ENCODE measurements at places on chromosomes 5 and 9.

- DNase-seq: peak; percentile 12
Observed at GRCh38 chr5:79878721-79879336, 112.2 kb downstream of the MTX3 start.

DNA sequence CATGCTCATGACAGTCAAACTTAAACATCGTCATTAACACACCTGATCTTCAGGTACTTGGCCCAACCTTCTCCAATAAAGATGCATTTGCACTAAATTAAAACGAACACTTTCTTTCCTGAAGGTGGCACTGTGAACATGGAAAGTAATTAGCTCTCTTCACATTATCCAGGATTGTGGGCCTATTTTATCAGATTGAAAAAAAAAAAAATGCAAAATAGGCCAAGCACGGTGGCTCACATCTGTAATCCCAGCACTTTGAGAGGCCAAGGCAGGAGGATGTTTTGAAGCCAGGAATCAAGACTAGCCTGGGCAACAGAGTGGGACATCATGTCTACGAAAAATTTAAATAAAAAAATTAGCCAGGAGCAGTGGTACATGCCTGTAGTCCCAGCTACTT, 14.4 kb upstream of the CDC20B start:
- DNase-seq: no peak

DNA sequence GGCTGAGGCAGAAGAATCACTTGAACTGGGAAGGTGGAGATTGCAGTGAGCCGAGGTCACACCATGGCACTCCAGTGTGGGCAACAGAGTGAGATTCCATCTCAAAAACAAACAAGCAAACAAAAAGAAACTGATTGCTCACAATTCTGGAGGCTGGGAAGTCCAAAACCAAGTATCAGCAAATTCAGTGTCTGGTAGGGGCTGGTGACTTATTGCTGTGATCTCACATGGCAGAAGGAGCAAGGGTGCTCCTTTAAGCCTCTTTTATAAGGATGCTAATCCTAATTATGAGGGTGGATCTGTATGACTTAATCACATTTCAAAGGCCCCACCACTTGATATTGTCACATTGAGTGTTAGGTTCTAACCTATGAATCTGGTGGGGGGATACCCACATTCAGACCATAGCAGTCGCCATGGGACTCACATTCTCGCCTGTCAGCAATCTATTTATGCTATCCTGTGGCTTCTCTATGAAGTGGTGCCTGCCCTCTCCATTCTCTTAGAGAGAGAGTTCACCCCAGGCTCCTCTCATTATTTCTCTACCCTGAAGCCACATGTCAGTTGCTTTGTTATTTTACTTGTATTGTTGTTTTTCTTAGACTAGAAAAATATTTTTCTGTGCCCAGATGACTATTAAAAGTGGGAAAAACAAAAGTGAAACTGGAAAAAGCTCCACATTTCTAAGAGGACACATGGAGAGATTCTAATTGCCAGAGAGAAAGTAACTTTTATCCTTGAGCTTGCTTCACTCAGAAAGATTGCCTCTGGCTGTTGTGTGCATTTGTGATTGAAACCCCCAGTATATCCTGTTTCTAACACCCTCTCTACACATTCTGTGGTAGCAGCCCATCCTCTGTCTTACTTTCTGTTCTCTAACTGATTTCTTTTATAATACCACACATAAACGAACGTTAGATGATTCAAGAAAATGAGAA, 18.8 kb upstream of the PRLR start:
- DNase-seq: no peak

GRCh38 chr9:8114826-8115225, 315.2 kb upstream of the DMAC1 start:
- no peak for DNase-seq

DNA sequence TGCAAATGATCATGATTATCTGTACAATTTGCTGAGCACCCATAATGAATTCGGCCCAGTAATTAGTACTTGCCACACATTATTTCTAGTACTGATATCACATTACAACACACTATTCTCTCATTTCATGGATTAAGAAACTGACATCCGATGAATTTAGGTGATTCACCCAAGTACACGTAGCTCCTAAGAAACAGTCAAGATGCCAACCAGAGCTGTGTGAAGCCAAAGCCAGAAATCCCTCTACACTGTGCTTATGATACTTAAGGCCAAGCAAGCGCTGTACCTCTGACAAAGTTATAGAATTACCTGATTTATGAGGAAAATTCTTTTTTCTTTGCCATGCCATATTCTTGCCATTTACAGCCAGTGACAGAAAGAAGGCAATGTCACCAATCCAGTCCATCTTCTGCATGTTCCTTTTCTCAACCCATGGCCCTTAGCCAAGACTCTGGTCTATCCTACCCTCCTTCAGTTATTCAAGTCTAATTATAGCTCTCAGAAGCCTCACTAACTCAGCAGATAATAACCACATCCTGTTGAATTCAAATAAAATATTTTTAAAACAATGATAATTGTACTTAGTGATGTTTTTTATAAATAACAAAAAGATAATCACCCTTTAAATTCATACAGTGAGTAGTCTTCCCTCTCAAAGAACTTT, 74.3 kb upstream of the PTGER4 start:
- DNase-seq: peak; percentile 28

- no peak for DNase-seq
Observed at GRCh38 chr9:101468116-101468515, 32.5 kb upstream of the ALDOB start.

DNA sequence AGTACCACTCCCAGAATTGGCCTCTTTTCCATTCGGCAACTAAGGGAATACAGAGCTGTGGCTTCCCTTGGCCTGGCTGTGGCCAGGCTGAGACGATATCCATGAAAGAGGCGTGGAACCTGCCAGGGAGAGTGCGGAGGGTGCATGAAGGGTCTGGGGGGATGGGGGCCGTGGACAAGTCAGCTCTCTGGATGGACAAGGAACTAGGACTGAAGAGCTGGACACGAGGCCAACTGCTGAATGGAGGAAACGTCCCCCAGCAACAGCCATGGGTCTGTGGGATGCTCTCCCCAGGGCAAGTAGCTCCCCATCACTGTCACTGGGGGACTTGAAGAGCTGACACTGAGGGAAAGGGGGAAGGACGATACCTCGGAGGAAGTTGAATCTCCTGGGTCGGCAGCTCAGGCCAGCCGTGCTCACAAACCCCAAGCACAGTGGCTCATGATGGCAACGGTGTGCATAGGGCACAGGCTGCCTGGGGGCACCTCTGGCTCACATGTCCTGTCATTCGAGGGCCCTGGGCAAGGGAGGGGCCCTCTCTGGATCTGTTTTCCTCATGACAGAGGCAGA, 4.1 kb upstream of the OLFM1 start:
- DNase-seq: no peak

DNA sequence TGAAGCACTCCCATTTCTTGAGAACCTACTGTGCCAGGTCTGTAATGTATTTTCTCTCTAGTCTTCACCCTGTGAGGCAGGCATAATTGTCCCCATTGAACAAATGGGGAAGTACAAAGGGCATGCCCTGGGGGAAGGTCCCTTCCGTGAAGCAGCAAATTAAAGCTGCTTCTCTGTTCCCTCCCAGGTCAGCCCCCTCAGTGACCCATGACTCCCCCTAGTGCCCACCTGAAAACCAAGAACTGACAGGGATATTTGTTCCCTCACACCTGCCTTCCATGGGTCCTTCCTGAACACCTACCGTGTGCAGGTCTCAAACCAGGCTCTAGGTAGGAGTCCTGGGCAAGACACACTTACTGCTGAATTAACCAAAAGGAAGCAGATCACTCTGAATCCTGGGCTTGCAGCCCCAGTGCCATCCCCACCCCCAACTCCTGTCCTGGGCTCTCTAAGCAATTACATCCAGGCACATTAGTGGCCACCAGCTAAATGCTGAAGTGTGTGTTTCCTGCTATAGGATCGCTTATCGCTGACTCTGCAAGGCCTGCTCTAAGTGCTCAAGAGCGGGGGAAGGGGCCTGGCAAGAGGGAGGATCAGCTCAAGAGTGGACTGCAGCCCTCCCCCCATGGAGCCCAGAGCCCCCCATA, 254.8 kb downstream of the CDK5RAP2 start:
- DNase-seq: no peak

GRCh38 chr5:127959152-127959764, 124.3 kb upstream of the SLC12A2 start:
- DNase-seq: peak; percentile 86

DNA sequence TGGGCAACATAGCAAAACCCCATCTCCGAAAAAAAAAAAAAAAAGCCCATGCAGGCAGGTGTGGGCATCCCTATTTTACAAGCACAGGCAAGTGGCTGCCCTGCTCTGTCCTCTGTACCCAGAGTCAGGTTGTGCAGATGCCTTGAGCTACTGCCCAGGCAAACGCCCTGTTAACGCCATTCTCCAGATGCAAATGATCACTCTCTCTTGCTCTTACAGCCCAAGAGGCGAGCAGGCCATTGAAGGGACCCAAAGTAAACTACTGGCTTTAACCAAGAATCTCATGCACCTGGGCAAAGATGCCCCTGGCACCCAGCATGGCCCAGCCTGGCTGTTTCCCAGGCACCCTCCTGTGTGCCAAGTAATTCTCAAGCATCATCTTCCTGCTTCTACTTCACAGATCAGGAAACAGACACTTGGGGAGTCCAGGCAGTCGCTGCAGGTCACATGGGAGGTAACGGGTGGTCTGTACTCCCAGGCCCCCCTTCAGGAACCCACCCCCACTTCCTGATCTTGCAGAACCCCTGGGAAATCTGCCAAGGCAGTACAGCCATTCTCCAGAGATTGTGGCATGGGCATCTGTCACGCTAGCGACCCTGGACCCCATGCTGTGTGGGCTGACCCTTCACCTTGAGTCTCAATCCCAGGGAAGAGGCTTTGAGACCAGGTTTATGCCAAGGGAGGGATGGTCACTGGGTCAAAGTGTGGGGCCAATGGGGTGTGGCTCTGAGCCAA, 14.2 kb downstream of the EEIG1 start:
- DNase-seq: no peak

DNA sequence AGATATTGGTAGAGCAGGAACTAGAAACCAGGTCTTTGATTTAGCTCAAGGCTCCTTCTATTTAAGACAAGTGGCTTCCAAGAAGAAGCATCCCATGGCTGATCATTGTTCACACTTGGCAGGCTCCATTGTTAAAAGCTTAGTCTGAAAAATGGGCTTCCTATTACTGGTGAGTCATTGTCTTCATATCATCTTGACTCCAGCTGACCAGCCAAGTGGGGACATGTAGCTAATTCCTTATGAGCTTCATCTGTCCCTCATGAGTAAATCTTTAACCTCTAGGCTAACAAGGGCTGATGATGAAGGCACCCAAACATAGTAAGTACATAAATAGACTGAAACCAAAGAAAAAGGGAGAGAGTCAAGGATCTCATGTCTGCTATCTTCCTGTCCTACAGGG, 530.3 kb upstream of the KLF4 start:
- DNase-seq: no peak

DNA sequence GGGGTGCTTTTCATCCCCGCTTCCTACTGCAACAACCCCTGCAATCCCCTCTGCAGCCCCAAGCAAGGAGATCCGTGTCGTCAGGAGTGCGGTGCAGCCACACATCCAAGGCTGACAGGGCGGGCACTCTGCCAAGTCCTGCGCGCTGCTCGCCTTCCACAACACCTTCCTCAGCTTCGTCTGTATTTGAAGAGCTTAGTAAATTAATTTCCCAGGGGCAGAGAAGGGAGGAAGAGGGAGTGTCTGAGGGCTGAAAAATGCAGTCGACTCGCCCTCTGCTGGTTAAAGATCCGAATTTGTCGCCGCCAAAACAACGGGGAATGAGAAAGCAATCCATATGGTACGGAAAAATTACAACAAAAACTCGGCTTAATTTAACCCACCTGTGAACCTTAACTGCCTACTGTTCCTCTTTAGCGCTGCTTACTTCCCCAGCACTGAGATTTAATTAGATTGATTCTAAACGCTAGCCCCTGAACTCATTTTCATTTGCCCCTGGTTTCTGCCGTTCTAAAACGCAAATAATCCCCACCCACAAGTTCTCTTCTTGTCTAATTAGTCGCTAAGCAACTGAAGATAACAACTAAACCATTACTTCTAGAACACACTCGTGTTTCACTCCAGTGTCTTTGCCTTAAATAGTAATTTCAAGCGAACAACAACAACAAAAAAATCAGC, 10.9 kb upstream of the PCDHB1 start:
- peak; percentile 17 for DNase-seq

- DNase-seq: no peak
Observed at GRCh38 chr9:75649060-75649459, 241.4 kb upstream of the PCSK5 start.

- no peak for DNase-seq
Observed at GRCh38 chr5:144352732-144353317, 182.2 kb downstream of the KCTD16 start.

- no peak for DNase-seq
Observed at GRCh38 chr9:69193685-69194032, 19.6 kb downstream of the TJP2 start.

GRCh38 chr5:6682239-6682638, 31.0 kb upstream of the TENT4A start:
- DNase-seq: no peak

GRCh38 chr5:115465431-115465830, 79.1 kb downstream of the FEM1C start:
- peak; percentile 39 for DNase-seq

DNA sequence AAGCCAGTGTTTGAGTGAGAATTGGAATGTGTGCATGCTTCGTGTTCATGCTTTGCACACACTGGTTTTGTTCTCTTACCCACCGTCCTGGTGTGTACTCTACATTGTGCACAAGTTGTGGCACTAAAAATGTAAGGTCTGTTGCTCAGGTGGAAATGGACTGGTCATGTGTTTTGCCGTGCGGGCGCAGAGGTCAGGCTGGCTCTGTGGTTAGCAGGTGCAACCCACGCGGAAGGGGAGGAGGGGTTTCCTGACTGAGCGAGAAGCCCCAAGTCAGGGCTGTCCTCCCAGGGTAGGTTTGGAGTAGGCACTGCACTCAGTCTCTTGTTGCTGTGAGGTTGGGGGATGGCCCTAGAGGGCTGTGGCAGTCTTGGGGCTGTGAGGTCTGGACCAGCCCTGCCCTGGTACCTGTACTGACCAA, 86.6 kb downstream of the EHMT1 start:
- DNase-seq: no peak

DNA sequence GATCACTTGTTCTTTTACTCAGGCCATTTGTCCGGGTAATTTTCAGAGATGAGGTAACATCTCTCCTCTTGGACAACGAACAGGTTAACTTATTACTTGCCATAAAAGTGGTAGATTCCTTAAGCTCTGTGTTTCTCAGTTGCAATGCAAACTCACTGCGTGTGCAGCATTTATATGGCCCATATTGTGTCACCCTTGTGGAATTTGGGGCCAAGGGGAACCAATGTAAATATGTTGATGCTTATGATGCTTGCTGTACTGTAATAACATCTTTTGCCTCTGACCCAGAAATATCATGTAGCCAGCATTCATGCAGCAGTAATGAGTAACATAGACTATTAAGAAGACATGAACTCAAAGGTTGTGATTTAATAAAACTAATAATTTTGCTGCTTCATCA, 175.8 kb downstream of the ADAMTS6 start:
- DNase-seq: peak; percentile 42

All from fibroblast of mammary gland (primary cell).